ENCODE measurements at places on chromosomes 11 and 22. TPM values are rescaled to one million over a fixed set of nuclear protein-coding genes. Genes with fewer than 3 reads are reported as not detected.
A peak's percentile ranks its signal among the peaks of the same experiment; 100 is the strongest.

GRCh38 chr11:93128574-93128973 is 69.2 kb downstream of the SLC36A4 start:
- no peak for DNase-seq

MAJIN gene
- total RNA-seq = not detected

DNA sequence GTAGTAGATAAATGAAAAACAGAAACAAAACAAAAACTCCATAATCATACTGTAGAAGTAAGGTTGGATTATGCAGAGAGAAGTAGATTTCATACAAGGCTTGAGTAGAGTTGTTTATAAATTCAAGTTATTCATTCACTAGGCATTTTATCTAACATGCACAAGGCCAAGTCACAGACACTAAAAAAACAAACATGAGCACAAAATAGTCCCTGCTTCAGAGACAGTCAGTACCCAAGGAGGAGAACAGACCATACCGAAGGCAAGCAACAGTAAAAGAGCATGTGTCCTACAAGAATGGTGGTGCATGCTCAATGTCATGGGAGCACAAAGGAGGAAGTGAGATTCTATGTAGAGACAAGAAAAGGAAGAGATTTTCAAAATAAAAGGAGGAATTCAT is 796.5 kb upstream of the LRRC4C start:
- no peak for DNase-seq

DNA sequence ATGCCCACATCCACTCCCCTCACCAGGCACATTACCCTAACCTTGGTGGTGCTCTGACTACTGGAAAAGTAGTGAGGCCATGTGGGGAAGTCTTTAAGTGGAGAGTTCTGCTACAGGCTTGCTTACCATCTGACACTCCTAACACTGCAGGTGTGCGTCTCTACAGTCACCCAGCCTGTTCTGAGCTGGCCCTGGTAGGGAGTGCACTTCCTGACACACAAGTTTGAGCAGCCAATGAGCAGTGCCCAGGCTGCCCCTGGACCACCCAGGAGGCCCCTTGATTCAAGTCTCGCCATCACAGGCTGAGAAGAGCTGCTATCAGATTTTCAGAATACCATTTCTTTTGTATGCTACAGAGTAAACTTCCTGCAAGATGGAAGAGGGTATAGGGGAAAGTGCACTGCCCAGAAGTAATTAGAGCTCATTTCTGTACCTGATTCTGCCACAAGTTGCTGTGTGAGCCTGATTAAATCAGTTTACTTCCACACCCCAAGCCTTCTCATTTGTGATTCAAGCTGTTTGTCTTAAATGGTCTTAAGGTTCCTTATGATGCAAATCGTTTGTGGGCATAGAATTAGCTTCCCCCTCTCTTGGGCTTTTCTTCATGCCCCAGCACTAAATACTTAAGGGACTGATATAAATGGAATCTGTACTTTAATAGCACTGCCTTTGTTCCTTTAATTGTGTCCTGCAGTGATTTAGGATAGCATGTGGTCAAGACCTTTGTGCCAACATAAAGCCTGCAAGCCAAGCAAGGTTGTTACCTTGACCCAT is 22.2 kb downstream of the OPCML start:
- DNase-seq = no peak

- no peak for DNase-seq
These were observed 11.6 kb downstream of the IL2RB start for GRCh38 chr22:37137903-37138665.

DNA sequence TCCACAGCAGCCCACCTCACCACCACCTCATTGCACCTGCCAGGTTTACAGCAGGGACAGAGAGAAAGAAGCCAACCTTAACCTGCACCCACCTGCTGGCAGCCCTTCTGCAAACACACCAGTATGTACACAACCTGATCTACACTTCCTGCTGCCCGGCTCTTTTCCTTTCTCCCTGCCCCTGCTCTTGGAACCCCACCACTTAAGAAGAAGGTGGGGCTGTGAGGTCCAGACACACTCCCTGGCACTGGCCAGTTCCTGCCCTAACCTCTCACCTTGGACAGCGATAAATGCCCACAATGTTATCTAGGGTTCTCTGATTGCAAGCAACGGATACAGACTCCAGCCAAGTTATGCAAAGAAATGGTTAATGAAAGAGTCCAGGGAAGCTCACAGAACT is 10.8 kb upstream of the SLC35C1 start:
- DNase-seq = no peak

GRCh38 chr11:45472716-45473317 is 186.7 kb upstream of the SYT13 start:
- no peak for DNase-seq

GRCh38 chr11:75246671-75247350 is 6.2 kb downstream of the TPBGL start:
- peak; percentile 27 for DNase-seq

C11orf42 gene
- total RNA-seq = not detected

ACAD8 gene
- total RNA-seq = 31.5 TPM

- DNase-seq = no peak
These were observed 3.6 kb downstream of the ANKRD13D start for GRCh38 chr11:67292671-67293070.

- DNase-seq = no peak
These were observed 137.5 kb downstream of the CHST1 start for GRCh38 chr11:45527898-45528297.

DNA sequence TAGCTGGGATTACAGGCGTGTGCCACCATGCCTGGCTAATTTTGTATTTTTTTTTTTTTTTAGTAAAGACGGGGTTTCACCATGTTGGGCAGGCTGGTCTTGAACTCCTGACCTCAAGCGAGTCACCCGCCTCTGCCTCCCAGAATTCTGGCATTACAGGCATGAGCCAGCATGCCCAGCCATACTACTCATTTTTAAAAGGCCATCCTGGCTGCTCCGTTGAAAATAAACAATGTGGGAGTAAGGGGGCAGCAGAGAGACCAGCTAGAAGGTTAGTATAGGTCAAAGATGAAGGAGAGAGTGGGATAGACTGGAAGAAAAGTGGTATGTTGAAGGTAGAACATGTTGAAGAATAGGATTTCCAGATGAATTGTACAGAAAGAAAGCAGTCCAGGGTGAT is 17.6 kb upstream of the LIN7C start:
- no peak for DNase-seq

GRCh38 chr22:40122792-40123191 is 54.9 kb upstream of the TNRC6B start:
- no peak for DNase-seq

- DNase-seq = no peak
These were observed 368.9 kb downstream of the DDX10 start for GRCh38 chr11:109033627-109034338.

ASCL2 gene
- total RNA-seq = 0.79 TPM

- no peak for DNase-seq
These were observed 450 bp upstream of the BCL2L13 start for GRCh38 chr22:17638182-17638431.

GRCh38 chr11:26905368-26905767 is 88.5 kb upstream of the FIBIN start:
- no peak for DNase-seq

DNA sequence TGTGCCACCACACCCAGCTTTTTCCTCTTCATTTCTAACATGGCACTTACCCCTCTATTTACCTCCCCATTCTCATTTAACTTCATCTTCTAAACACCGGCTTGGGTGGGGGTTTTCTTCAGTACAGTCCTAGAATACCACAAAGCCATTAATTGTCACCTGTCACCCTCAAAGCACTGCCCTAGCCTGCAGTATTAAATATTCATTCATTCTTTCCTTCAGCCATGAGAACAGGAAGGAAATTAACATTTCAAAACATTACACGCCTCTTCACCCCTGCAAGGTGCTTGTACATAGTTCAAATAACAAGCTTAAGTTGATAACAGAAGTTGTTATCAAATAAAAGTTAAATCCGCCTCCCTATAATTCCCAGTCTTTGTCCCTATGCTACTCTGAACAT is 10.7 kb upstream of the VPS37C start:
- no peak for DNase-seq

- peak; percentile 58 for DNase-seq
These were observed 49.3 kb downstream of the LRFN4 start for GRCh38 chr11:66906061-66906733.

DNA sequence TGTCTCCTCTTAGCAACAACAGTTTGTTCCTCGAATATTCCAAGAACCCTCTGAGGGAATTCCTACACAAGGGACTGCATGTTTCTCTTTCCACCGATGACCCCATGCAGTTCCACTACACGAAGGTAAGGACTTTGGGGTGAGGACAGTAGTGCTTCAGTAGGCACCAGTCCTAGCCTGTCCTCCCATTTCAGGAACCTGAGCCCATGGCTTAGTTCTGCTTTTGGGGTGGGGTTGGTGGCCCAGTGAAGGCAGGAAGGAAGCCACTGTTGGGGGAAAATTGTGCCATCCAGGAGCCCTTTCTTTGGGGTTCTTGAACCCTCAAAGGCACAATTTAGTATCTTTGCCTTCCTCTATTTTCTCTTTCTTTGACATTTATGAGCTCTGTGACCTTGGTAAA is 38.2 kb downstream of the RNF141 start:
- DNase-seq = no peak

DNA sequence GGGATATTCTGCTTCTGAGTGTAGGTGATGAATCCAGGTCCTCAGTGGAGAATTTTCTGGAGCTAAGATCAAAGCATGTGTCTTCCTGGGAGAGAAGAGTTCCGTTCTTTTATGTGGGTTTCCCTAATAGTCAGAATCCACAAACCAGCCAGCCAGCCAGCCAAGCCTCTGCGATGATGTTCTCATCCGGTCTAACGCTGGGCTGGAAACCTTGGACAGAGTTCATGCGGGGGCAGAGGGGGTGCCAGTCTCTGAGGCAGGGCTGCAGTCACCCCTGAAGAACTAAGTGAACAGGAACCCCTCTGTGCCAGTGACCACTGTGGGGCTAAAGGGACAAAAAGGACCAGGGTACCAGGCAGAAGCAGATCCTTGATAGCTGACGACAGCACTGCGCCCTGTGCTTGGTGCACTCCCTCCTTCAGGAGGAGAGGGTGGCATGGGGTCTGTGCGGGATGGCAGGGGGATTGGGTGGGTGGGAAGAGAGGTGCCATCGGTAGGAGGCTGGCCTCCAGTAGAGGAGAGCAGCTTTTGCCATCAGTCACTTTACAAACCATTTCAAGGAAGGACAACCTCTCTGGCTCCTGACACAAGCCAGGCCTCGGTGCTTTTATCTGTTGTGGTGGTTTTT is 27.1 kb downstream of the ADAMTS15 start:
- no peak for DNase-seq

GRCh38 chr22:36301851-36302250 is 48.9 kb downstream of the APOL1 start:
- no peak for DNase-seq

GRCh38 chr11:130964058-130964792 is 47.9 kb upstream of the SNX19 start:
- DNase-seq = no peak

CELF1 gene
- total RNA-seq = 107 TPM

DNA sequence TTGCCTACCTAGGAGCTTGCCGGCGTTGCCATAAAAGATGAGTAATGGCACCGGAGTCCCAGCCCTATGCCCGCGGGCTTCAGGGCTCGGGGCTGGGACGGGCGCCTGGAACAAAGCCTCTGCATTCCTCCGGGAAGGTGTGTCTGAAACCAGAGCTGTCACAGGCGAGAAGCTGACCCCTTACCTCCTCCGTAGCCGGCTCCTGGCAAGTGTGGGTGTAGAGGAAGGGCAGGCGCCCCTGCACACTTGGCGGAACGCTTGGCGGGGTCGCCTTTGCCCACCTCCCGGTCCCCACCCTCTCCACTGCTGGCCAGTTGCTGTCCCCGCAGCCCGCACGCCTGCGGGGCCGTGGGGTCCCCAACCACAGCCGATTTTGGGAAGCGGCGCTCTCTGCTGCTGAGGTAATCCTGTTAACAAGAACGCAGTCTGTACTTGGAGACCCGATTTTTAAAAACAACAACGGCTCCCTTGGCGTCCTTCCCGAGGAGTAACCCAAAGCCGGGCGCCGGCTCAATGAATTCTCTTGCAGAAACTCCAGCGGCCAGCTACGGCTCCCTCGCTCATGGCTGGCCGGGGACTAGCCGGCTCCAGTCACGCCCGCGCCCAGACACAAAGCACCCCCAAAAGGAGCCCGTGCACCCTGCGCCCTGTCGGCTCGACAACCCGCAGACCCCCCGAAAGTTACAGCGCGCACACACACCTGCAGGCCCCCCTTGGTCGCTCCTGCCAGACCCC is 89.2 kb downstream of the PLEKHA7 start:
- DNase-seq = peak; percentile 85
